ENCODE measurements at places on chromosomes 7 and 10.

GRCh38 chr7:95545007-95545615 is 51.2 kb downstream of the PDK4 start:
- DNase-seq: no peak

DNA sequence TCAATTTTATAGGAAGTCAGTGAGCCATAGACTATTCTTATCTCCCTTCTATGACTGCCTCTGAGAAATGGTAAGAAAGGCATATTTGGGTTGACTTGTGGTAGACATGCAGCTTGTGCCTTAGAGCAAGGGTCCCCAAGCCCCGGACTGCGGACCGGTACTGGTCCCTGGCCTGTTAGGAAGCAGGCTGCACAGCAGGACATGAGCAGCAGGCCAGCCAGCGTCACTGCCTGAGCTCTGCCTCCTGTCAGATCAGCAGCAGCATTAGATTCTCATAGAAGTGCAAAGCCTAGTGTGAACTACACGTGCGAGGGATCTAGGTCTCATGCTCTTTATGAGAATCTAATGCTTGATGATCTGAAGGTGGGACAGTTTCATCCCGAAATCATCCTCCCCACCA is 180.6 kb downstream of the SND1 start:
- DNase-seq: no peak

DNA sequence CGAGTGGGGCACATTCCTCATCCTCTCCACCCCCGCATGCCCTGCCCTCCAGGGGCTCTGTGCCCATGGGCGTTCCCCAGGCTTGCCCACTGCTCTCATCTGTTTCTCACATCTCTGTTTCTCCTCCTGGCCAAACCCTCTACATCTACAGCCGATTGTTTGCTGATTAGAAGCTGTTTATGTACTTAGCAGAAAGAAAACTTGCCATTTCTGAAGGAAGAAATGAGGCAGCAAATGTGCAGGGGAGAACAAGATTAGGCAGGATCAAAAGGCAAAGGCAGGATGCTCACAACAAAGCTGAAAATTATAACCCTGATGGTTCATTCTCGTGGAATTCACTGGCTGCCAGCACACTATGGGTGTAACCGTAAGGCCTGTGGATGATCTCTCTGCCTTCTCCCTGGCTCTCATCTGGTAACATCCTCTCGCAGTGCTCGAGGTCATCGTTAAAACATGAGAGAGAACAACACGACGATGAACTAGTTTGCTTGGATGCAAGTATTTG is 111.6 kb upstream of the KLF14 start:
- DNase-seq: no peak

DNA sequence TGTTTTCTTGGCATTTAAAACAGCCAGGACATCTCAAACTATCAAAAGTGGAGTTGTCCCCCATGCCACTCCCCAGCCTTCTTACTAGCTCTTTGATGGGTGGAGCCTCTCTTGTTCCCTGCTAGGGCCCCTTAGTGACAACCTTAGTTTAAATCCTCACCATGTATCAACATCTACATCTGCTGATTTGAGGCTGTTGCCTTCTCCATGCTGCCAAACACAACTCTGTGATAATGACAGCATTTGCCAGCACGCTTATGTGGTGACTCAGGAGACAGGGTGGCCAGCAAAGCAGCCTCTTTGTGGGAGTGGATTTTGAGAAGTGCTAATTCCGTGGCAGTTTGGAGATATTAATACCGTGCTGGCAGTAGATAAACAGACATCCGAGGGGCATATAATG is 145.4 kb downstream of the LRRC4 start:
- no peak for DNase-seq

- no peak for DNase-seq
Observed at GRCh38 chr10:131277278-131277677, 34.2 kb downstream of the TCERG1L start.

DNA sequence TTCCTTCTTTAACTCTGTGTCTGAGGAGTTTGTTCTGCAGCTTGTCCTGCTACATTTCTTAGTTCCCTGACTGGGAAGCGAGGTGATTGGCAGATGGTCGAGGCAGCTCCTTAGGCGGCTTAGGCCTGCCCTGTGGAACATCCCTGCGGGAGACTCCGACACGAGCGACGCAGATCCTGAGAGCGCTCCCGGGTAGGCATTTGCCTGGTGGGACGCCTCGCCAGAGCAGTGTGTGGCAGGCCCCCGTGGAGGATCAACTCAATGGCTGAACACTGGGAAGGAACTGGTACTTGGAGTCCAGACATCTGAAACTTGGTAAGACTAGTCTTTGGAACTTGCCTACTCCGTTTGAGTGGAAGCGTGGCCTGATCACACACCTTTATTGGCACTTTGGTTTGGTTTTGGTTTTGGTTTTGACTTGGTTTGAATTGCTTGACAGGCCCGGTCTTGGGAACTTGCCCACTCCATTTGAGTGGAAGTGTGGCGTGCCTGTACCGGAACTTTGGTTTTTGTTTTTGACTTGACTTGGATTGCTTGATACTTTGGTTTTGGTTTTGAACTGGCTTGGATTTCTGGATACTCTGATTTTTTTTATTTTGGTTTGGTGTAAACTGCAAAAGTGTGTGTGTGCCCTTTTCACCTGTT is 42.6 kb downstream of the MAP3K8 start:
- DNase-seq: no peak

DNA sequence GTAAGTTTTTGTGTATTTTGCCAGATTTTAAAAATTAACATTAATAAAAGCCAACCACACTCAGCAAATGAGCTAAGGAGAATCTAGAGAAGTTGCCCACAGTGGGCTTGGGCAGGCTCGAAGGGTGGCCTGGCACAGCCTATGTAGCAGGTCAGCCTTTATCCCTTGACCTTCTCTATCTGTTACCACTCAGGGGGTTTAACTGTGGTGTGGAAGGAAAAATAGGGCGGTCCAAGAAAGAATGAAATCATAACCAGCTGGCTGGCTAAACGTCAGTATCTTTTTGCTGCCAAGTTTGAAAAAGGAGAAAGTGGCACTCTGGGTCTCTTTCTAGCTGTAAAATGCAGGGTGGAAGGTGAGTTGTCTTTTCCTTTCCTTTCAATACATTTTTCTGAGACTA is 130.3 kb upstream of the ASAH2 start:
- DNase-seq: no peak
